IPS DF 6.9 (cell line): ENCODE measurements at places on chromosomes 2 and 18.

DNA sequence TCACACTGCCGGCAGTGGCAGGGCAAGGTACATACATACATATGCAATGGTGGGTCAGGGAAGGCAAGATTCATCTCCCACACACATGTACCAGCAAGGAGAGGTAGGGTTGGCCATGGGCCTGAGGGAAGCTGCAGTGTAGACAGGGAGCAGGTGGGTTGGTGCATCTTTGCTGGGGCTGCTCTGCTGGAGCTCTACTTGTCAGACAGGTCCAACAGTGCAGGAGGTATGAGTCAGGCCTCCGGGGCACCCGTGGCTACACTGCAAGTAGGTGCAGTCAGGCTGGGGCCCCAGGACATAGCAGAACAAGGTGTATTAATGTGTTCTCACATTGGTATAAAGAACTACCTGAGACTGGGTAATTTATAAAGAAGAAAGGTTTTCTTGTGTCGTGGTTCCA, 281.1 kb upstream of the COL3A1 start:
- no peak for DNase-seq

DNA sequence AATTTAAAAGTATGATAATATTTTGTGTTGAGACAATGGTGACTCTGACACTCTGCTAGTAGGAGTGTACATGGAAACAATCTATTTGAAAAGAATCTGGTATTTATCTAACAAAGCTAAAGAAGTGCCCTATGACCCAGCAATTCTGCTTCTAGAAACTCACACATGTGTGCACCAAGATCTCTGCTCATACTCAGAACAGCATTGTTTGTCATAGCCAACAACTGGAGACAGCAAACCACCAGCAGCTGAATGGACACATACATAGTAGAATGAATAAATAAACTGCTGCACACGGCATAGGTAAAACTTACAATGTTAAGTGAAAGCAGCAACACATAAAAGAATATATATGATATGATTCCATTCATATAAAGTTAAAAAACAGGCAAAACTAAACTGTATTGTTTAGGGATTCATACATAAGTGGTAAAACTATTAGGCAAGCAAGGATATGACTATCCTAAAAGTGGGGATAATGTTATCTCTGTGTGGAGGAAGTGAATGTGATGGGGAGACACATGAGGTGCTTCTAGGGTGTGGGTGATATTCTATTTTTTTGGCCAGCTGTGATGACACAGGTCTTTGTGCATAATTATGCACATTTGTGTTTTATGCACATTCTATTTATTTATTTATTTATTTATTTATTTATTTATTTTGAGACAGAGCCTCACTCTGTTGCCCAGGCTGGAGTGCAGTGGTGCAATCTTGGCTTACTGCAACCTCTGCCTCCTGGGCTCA, 71.1 kb downstream of the RFTN2 start:
- no peak for DNase-seq

DNA sequence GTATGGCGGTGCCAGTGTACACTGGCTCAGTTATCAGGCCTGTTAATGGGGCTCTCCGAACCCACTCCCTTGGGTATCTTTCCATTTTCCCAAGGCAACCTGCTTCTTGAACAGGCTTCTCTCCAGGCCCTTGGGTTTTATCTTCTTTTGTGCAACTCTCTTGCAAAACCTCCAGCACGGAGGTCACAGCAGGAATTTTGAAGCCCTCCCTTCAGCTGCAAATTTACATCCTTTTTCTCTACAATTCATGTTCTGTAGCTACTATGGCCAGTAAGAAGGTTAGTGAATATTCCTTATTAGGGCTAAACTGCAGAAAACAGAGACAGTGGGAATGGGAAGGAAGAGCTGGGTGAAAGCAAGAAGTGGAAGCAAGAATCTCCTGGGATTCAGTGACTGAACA, 10.4 kb upstream of the NPAS2 start:
- DNase-seq, result no peak

GRCh38 chr2:196368546-196369225, 197.3 kb upstream of the STK17B start:
- no peak for DNase-seq

DNA sequence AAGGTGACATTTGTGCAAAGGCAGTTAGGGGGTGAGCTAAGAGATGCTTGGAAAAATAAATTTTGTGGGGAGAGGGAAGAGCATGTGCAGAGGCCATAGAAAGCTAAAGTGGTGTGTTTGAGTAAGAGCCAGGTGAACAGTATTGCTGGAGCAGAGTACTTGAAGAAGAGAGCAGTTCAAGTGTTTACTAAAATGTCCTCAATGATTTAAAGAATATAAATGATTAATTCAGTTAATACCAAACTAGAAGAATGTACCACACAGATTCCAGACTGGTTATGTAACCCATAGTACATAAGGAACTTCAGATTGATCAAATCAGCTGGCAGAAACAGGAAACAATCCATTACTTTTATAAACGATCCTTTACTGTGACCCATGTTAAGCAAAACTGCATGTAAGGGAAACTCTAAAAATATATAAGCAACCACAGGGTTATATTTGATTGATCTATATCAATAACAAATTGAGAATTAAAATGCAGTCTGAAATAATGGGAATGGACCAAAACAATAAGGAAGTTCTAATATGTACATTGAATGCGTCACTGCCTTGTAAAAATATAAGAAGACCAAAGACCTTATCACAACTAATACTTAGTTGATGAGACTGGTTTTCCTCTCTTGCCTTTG, 76.9 kb downstream of the LDAH start:
- no peak for DNase-seq

GRCh38 chr18:47635416-47635815, 295.0 kb downstream of the SMAD2 start:
- no peak for DNase-seq

- DNase-seq, result no peak
Measured at GRCh38 chr2:234795272-234795920, 156.4 kb upstream of the SH3BP4 start.

GRCh38 chr2:15449556-15450236, 111.4 kb downstream of the NBAS start:
- DNase-seq, result no peak

DNA sequence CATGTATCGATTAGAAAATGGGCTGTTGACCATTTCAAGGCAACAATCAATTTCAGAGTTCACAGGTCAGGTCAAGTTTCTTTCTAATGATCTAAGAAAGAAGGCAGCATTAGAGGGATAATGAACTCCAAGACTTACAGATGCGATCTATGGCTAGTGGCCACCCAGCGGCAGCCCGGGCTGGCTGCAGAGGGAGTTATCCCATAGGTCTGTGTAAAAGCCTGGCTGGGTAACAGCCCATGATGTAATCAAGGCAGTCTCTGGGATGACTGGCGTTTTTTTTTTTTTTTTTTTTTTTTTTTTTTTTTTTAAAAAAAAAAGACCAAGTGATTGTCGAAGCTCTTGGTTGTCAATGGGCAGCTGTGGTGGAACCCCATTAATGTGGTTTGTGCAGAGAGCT, 171.1 kb upstream of the SKOR2 start:
- no peak for DNase-seq

- no peak for DNase-seq
Measured at GRCh38 chr2:12008425-12009061, 262.1 kb downstream of the LPIN1 start.

DNA sequence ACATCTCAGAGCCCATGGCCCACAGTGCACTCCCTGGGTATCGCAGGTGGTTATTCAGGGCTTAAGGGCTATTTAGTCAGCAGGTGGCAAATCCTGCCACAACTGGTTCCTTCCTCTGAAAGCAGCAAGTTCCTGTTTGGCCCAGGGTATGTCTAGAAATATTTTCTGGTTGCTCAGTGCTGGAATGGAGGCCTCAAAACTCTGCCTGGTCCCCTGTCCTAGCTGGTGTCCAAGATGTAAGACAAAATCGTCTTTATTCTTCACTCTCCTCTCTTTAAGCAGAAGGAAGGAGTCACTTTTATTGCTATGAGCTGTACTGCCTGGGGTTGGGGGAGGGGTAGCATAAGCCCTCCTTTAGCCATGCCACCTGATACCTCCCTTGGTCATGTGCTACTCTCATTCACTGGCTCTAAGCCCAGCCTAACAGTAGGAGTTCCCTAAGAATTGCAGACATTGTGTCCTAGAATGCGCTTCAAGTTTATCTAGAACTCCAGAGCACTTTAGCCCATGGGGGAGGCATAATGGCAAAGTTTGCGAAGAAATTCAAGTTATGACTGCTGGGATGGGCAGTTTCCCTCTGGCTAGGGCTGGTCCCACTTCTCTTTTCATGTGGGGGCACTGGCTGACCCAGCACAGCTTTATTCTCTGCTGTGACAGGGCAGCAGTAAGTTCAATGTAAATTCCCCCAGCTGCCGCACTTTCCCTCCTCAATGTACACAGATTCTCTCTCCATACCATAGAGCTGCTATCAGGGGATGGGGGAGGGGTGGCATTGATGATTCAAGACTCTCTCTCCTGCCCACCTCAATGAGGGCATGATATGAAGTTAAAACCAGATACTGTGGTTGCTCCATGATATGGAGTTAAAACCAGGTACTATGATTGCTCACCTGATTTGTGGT, 27.1 kb upstream of the CWC22 start:
- no peak for DNase-seq
